Activated T-cell treated with anti-CD3 and anti-CD28 coated beads for 48 hours (primary cell): ENCODE measurements at places on chromosomes 7 and 10.

DNA sequence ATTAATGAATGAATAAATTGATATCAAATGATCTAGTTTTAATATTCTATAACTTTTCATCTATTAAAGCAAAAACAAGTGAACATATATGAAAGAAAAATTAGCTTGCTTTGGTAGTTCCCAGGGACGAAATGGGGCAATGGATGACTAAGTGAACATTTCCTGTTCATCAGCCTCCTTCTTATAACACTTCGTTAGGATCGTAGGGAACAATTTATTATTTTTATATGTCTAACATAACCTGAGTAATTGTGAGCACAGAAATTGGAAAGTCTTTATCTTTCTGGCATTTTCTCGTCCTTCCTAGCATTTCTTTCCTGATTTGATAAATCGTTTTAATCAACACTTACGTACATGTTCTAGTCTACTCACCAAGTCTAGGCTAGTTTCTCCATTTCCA is 59.1 kb upstream of the PPP1R3C start:
- no peak for DNase-seq

GRCh38 chr7:28088032-28088431 is 92.6 kb downstream of the JAZF1 start:
- DNase-seq: no peak

- DNase-seq: no peak
These were observed 18.3 kb upstream of the TNRC18 start for GRCh38 chr7:5441840-5442503.

- no peak for DNase-seq
These were observed 7.9 kb downstream of the STAM start for GRCh38 chr10:17651896-17652295.

DNA sequence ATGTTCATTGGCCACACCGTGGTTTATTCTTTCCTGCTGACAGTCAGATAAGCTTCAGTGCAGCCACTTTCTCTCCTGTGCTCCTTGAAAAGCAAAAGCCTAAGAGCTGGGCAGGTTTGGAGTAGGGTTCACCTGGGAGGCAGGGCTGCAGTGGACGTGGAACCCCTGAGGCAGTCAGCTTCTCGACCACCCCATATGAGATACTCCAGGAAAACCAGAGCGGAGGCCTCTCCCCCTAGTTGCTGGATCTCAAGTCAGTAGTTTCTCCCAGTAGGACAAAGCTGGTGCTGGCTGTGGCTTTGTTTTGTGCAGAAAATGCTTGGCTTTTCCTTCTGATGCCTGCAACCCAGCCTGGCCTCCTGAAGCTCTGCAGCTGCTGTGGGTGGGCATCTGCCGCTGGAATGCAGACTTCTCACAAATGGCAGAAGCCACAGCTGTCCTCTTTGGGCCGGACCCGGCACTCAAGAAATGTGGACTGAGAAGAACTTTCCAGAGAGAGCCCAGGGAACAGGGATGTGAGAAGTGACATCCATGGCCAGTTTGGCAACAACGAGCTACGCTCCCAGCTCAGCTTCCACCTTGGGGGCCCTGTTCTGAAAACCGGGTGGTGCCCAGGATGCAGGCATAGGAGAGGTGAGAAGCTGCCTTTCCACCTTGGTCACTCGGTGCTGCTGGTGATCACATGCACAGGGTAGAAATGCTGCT is 276.6 kb upstream of the TCERG1L start:
- DNase-seq: no peak

GRCh38 chr10:129448539-129448938 is 18.5 kb upstream of the MGMT start:
- DNase-seq: no peak

- no peak for DNase-seq
These were observed 85.2 kb upstream of the PIK3CG start for GRCh38 chr7:106779877-106780276.

DNA sequence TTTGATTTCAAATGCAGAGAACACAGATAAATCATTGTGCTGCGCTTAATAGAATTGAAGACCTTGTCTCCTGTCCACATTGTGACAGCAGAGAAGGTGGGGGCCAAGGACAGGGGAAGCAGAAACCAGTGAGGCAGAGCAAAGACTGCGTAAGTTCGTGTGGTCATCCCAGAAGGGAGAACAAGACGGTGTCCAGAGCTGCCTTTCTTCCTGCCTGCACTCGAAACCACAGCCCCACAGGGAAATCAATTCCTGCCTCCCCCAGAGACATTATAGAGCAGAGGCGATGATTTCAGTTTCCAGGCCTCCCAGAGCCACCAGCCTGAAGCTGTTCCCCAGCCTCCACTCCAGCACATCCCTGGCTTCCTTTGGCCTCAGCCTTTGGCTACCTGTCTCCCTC is 39.7 kb upstream of the UCN3 start:
- DNase-seq: no peak

DNA sequence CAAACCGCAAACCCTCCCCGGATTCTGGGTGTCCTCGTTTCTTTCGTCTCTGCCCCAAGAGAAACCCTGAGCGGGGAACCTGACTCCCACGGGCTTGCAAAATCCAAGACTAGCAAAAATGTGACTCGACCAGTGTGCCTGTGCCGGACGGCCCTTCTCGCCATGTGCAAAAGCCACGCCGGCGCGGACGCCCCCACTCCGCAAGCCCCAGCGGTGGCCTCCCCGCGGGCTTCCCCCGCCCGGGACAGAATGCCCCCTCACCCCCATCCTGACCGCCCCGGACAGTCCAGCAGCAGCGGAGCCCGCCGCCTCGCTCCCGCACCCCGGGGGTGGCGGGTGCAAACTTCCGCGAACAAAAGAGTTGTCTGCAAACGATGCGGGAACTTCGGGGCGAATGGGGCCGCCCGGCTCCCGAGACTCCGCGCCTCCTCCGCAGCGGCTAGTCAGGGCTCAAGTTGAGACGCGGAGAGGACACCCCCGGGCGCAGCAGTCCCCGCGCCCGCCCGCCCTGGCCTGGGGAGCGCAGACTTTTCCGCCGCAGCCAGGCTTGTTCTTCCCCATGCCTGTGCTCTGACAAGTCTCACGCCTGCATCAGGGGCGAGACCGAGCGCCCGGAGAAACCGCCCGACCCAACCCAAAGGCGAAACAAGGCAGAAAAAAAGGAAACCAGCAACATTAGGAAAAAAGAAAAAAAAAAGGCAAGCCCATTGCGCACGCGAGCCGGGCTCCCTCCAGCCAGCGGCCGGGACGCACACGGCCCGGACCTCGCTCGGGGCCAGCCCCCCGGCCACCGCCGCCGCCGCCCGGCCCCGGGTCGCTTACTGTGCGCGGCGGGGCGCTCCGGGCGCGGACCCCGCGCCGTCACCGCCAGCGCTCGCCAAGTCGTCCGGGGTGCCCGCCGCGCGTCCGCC is 732 bp downstream of the FAM53B start:
- DNase-seq: no peak

GRCh38 chr7:286266-286665 is 3.7 kb upstream of the FOXL3 start:
- DNase-seq: no peak

DNA sequence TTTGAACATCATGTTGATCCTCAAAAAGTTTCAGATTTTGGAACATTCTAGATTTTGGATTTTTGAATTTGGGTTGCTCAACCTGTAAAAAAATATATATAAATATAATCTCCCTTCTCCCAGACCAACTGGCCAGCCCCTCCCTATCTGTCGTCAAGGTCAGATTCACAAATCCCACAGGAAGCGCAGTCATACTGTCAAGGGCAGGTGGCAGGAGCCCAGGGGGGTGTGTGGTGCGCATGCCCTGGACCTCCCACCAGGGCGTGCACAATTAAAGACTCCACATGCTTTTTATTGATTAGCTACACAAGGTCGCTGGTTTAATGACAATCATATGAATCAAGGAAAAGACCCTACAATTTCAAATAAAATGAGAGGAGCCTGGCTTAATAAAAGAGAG is 77.0 kb upstream of the EEPD1 start:
- no peak for DNase-seq
